ENCODE measurements at places on chromosomes 11 and 22.

- no peak for DNase-seq
Measured at GRCh38 chr11:10541561-10541930, 559 bp upstream of the RNF141 start.

DNA sequence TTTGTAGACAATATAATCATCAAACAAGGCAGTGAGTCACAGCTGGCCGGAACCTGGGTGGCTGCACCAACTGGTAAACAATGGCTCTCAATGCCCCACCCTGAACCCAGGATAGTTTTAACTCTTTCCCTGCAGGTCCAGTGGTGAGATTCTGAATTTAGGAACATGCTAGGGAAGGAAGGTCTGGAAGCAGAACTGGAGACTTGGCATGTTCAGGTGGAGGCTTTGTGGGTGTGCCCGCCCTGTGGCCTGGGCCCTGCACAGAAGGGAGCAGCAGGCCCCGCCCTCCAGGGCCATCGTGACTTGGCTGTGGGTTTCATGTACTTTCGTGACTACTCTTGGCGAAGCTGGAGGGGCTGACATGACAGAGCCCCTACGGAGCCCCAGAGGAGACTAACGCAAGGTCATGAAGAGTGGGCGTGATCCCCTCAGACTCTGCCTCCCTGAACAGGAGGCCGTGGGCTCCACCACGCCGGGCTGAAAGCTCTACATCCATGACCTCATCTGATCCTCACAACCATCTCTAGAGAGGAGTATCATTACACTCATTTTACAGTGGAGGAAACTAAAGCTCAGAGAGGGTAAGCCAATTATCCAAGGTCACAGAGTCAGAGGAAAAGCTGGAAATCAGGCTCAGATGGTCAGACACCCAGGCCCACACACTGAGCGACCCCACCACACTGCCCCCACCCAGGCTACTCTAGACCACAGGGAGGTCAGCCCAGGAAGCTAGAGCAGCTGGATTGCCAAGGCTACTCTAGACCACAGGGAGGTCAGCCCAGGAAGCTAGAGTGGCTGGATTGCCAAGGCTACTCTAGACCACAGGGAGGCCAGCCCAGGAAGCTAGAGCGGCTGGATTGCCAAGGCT lies 27.3 kb downstream of the MAFF start:
- peak; percentile 72 for DNase-seq

GRCh38 chr22:48021991-48022401 lies 1259.5 kb downstream of the TBC1D22A start:
- no peak for DNase-seq

DNA sequence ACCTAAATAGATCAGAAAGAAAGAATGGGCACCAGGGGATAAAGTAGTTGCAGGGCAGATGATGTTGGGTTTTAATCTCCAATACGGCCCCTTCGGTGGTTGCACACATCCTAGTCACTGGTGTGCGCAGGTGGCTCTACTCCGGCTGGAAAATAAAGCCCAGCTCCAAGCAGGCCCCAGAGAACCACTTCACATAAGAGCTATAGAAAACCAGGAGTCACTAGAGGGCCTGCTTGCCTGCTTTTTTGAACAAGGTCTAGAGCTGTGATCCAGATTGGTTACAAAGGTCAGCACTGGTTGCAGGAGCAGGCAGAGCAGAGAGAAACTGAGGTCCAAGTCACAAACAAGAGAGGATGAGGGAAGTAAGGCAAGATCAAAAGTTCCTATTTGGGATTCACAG lies 41.5 kb upstream of the MS4A8 start:
- no peak for DNase-seq

- DNase-seq: peak; percentile 15
Measured at GRCh38 chr11:74084796-74085541, 76.1 kb upstream of the UCP3 start.

DNA sequence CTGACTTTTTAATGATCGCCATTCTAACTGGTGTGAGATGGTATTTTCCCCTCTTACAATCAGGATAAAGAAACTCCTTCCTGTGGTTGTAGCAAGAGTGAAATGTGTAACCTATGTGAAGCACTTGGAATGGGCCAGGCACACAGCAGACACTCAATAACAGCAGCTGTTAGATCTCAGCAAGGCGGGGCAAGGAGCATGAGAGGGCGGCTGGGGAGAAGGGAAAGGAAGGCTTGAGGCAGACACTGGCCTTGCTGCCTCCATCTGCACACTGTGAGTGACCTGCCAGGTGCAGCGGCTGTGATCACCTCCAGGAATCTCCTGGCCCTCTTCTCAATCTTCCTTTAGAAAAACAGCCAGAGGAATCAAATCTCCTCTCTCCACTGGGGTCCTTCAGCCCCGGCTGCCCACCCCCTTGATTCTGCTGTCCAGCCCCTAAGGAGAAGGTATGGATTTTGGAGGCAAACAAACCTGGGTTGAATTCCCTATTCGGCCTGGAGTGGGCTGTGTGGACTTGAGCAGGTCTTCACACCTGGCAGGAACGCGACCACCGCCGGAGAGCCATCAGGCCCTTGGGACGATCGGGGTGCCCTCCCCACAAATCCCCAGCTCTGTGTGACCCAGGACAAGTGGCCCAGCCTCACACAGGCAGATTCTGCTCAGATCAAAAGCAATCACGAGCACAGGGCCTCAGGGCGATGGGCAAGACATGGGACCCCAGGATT lies 49.0 kb downstream of the RPUSD4 start:
- no peak for DNase-seq
